Astrocyte (in vitro differentiated cells and primary cell): ENCODE measurements at places on chromosomes 2 and 18. TPM values are rescaled to one million over a fixed set of nuclear protein-coding genes. Genes with fewer than 3 reads are reported as not detected.
A peak's percentile ranks its signal among the peaks of the same experiment; 100 is the strongest.

DNA sequence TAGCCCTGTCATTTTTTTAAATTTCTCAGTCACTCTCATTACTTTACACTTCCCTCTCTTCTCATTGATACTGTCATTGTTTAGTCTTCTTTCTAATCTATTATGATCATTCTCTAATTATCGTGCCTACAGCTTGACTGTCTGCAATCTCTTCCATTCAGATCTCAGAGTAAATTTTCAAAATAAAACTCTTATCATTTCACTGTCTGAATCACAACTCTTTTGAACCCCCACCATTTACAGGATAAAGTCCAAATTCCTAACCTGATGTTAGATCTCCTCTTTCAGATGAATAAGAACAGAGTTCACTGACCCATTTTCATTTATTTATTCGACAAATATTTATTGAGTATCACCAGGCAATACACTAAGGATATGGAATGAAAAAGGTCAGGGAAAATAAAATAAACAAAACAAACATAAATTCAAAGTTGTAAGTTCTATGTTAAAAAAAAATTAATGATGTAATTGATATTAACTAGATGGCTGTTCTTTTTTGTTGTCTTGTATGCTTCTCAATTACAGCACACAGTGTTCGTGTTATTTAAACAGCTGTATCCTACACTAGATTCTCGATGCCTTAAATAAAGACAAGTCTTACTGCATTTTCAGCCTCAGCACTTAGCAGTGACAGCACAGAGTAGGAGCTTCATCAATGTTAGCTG, 631.0 kb downstream of the IRS1 start:
- H3K4me3 ChIP-seq: no peak overlapping the region
- no peaks in the 10 kb centered on the region for H3K27me3 ChIP-seq
- no peak overlapping the region for H3K27ac ChIP-seq
- H3K36me3 ChIP-seq: no peaks in the 10 kb centered on the region
- DNase-seq: no peak

MARCHF4 gene
- total RNA-seq: 28.1 and 42.8 TPM in 2 replicates

- no peak for DNase-seq
- peaks cover 45% of the 10 kb centered on the region for H3K27me3 ChIP-seq
- H3K27ac ChIP-seq: peak overlapping the region; percentile 42
- H3K4me3 ChIP-seq: peak overlapping the region; percentile 59
- H3K4me1 ChIP-seq: peaks cover 4% of the 10 kb centered on the region
Observed at GRCh38 chr18:47264308-47264700, 12.8 kb upstream of the SKOR2 start.

- peaks cover 3% of the 10 kb centered on the region for H3K27me3 ChIP-seq
- DNase-seq: no peak
- H3K27ac ChIP-seq: no peak overlapping the region
- no peaks in the 10 kb centered on the region for H3K36me3 ChIP-seq
Observed at GRCh38 chr2:105460048-105460732, 61.3 kb upstream of the FHL2 start.

TUBB8B gene
- not detected in 2 replicates for total RNA-seq

DNA sequence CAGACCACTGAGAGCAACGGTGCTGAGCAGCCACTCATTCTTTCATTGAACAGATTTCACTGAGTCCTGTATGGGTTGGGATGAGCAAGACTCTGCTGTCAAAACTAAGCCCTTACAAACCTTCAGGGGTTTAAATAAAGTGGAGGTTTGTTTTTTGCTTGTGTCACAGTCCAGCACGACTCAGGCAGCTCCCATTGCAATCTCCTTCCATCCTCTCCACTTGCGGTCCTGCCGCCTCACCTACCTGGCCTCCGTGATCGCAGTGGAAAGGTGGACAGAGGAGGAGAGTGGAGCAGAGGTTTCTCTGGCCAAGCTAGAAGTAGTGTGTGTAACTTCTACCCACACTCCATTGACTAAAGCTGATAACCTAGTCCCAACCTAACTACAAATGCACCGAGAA, 332.2 kb downstream of the ZNF516 start:
- no peak overlapping the region for H3K4me3 ChIP-seq
- no peaks in the 10 kb centered on the region for H3K36me3 ChIP-seq
- no peak overlapping the region for H3K27ac ChIP-seq

DNA sequence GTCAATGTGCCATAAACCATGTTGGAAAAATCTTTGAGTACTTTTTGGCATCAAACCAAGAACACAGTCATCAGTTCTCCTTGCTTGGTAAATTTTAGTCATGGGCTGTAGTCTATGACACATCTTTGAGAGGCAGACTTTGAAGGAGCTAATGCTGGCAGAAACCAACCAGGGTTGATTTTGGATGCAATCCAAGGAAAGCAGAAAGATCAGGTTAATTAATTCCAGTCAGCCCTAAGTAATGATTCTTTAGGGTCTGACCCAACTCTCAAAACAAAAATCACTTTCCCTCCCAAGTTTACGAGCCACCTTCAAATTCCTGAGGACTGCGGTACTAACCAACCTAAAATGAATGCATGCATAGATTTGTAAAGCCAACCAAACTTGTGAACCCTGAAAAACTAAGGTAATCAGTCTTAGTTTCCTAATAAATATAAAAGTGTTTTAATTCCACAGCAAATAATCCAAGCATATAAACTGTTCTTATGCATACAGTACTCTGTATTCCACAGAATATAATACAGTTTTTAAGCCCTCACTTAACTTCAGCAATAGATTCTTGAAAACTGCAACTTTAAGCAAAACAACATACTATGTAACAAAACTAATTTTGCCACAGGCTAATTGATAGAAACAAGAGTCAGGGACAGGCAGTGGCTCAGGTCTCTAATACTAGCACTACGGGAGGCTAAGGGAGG, 22.0 kb downstream of the AP1S3 start:
- peaks cover 5% of the 10 kb centered on the region for H3K27me3 ChIP-seq
- H3K4me3 ChIP-seq: no peak overlapping the region
- H3K36me3 ChIP-seq: no peaks in the 10 kb centered on the region
- H3K4me1 ChIP-seq: peaks cover 22% of the 10 kb centered on the region
- H3K27ac ChIP-seq: peak overlapping the region; percentile 49

DNA sequence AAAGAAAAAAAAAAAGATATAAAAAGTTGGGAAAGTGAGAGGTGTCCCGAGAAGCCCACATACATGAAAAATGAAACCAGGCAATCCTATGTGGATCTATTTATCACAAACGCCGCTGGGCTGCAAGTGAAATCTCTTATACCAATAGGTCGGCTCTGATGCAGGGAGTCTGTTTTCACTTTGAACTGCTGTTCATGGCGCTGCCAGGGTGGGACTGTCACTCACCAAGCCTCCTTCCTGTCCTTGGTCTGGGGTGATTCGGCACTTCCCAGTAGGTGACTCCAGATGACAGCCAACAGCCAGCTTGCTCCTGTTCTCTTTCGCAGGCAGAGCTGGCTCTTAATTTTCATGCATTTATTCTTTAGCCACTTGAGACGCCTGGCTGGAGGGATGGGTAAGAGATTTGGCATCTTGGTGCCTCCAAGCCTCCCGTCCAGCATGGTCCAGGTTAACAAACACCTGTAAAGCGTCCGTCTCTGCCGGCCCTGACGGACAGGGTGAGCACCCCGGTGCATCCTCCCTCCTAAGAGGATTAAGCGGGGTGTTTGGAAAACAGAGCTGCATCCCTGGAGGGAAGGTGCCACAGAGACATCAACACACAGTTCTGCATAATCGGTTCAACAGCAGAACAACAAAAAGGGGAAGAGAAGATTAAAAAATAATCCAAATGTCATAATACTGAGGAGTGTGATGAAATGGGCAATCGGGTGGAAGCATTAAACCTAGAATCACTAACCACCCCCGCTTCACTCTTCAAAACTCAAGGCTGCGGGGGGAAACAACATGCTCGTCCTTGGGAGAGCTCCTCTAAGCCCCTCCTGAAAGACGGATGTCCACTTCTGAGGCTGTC, 58.7 kb downstream of the STEAP3 start:
- no peaks in the 10 kb centered on the region for H3K27me3 ChIP-seq
- DNase-seq: no peak
- no peak overlapping the region for H3K27ac ChIP-seq
- H3K4me3 ChIP-seq: no peak overlapping the region

DNA sequence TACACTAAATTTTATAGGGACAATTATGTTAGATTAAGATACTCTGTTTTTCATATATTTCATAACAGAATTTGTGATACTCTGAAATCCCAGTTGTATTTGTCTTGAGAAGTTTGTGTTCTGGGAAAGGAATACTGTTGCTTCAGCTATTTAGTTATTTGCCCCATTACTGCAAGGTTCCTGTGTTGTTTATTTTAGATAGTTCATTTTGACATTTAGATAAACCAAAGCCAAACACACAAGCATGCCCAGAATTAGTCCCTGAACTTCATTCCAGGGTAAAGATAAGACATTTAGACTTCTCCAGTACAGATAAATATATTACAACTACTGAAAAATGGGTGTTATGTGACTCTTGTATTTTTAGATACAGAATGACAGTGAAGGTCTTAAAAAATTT, 74.7 kb downstream of the BMPR2 start:
- no peaks in the 10 kb centered on the region for H3K27me3 ChIP-seq
- H3K27ac ChIP-seq: no peak overlapping the region
- H3K4me3 ChIP-seq: no peak overlapping the region
- H3K4me1 ChIP-seq: no peaks in the 10 kb centered on the region

- no peaks in the 10 kb centered on the region for H3K27me3 ChIP-seq
- no peaks in the 10 kb centered on the region for H3K4me1 ChIP-seq
- no peak for DNase-seq
- no peaks in the 10 kb centered on the region for H3K36me3 ChIP-seq
- H3K27ac ChIP-seq: no peak overlapping the region
- H3K4me3 ChIP-seq: no peak overlapping the region
Observed at GRCh38 chr18:5284808-5285207, 10.7 kb downstream of the ZBTB14 start.

C1QL2 gene
- total RNA-seq: 0.20 TPM in 1 of 2 replicates, not detected in the other

SIGLEC15 gene
- 0.19 and 0.27 TPM in 2 replicates for total RNA-seq

DNA sequence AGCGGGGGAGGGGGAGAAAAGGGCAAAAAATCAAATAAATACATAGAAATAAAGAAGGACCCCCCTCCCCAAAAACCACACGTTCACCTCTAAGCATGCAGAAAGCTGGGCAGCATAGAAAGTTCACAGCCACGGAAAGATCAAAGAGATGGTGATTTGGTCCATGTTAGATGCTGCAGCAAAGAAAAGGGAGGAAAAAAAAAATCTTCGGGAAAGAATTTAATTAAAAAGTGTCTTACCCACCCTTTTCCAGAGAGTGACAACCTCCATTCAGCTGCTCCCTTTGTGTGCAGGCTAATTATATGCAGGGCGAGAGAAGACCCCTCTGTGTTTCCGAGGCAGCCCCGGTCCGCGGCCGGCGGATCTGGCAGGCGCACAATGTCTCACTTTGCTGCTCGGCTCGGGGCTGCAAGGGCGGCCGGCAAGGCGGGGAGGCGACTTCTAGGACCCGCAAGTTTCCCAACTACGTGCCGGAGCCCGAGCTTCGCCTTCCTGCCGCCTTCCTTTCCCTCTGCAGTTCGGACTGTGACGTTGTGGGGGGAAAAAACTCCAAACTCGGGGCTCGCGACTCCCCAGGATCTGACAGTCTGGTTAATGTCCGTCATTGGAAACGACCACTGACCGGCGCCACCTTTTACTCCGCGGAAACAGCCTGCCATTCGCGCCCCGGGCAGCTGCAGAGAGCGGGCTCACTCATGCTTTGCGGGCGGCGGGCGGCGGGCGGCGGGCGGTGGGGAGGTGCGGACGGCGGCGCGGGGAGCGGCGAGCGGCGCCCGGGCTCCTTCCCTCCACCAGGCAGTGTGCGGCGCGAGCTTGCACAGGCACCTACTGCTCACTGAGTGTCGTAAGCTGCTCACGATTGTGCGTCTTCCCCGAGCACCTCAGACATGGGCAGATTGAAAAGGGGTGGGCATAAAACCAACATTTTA, at the start of gene LRRTM1:
Gene LRRTM1 (minus strand): TSS at position 844 of the 929 bp plus-strand sequence. CDS start 933 bp downstream, outside the sequence.
- H3K4me1 ChIP-seq: no peaks in the 10 kb centered on the region
- no peak within 1 kb of the TSS for H3K27ac ChIP-seq
- no peak for DNase-seq
- H3K36me3 ChIP-seq: no peaks in the 10 kb centered on the region

DNA sequence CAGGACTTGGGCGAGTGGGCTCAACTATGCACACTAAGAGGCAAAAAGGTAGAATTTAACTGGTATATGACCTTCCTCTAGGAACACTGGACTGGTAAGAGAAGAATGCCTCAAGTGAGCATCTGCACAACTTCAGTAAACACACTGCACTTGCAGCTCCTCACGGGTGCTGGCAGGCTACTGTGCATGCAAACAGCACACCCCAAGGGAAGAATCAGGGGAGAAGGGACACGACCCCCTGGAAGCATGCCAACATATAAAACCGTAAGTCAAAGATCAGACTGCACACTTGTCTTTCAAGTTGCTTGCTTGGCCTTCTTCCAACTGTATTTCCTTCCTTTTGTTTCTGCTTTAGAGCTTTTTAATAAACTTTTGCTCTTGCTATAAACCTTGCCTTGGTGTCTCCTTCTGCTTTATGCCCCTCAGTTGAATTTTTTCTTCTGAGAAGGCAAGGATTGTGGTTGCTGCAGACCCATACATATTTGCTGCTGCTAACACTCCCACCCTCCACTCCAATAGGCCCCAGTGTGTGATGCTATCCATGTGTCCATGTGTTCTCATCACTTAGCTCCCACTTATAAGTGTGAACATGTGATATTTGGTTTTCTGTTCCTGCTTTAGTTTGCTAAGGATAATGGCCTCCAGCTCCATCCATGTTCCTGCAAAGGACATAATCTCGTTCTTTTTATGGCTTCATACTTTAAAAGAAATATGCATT, 263.7 kb upstream of the SPOPL start:
- H3K4me3 ChIP-seq: no peak overlapping the region
- no peaks in the 10 kb centered on the region for H3K27me3 ChIP-seq
- no peaks in the 10 kb centered on the region for H3K4me1 ChIP-seq
- DNase-seq: no peak

OSBPL6 gene
- total RNA-seq: 13.4 and 13.7 TPM in 2 replicates

CCDC148 gene
- 1.4 and 2.4 TPM in 2 replicates for total RNA-seq

HRH4 gene
- total RNA-seq: 0.17 and 0.25 TPM in 2 replicates

ACADL gene
- 1.9 and 2.3 TPM in 2 replicates for total RNA-seq

RAX gene
- not detected in 2 replicates for total RNA-seq

DNA sequence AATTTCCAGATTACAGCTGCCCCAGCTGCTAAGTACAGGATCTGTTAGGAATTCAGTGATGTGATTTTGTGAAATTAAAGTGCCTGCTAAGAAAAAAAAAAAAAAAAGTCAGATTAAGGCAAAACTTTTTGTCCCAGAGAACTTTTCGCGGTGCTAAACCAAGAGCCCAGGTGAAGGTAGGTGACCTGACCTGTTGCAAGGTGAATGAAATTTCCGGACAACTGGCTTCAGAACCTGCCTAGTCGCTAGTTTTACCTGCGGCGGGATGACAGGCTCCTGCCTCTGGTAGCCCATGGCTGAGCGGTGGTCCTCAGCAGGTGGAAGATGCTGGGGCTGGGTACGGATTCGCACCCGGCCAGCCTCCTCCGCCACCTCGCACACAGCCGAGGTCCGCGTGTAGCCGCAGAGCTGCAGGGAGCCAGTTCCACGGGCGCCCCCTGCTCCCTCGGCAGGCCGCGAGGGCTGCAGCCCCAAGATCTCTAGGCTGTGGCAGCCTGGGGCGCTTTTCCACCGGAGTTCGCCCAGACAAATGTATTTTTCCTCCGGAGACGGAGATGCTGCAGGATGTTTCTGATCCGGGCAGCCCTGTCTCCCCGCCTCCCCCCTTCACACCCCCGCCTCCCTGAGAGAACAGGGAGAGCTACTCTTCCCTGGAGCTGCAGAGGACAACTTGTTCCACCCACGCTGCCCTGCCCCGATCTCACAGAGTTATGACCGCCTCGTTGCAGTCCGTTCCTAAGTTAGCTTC, at the start of gene SLC38A11:
Gene SLC38A11 (minus strand): TSS at position 572 of the 748 bp plus-strand sequence. CDS start 278 bp downstream, at position 294.
- H3K27ac ChIP-seq: no peak within 1 kb of the TSS
- H3K4me3 ChIP-seq: peak within 1 kb of the TSS; percentile 50
- H3K36me3 ChIP-seq: no peaks in the 10 kb centered on the region
- peaks cover 2% of the 10 kb centered on the region for H3K27me3 ChIP-seq
- DNase-seq: no peak

GRCh38 chr18:79545736-79546171, 133.8 kb upstream of the CTDP1 start:
- H3K4me1 ChIP-seq: no peaks in the 10 kb centered on the region
- peaks cover 8% of the 10 kb centered on the region for H3K27me3 ChIP-seq
- no peak overlapping the region for H3K27ac ChIP-seq
- no peak overlapping the region for H3K4me3 ChIP-seq
